ENCODE measurements at places on chromosomes 2 and 18.

DNA sequence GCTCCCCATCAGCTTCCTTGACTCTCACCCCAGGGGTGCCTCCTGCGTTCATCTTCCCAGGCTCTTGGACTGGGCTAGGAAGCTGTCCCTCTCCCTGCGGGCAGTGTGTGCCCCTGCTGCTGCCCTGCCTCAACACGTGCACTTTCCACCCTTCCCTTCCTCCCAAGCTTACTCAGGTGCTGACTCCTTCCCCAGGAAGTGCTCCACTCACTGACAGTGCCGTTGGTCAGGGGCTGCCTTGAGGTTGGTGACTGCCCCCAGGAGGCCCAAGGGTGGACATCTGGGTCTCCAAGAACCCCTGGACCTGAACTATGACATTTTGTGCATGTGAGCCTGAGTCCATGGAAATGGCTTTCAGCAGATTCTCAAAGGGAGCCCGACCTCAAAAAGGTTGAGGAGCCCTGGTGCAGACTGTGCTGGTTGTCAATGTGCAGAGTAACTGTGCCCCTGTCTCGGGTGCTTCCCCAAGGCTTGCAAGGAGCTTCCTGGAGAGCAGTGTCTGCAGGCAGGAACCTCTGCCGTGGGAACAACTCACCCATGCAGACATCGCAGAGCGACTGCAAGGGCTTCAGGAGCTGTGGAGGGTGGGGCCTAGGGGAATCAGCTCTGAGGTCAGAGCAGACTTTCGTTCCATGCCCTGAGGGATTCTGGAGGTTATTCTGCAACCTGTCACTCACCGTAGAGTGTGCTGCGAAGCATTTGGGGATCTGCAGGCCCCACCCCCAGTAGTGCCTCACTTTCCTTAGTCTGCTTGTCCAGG lies 116.5 kb upstream of the MCFD2 start:
- DNase-seq, result no peak

- no peak for DNase-seq
These were observed 207.9 kb upstream of the FIGN start for GRCh38 chr2:163943403-163944346.

GRCh38 chr2:72757177-72757775 lies 68.6 kb downstream of the EXOC6B start:
- no peak for DNase-seq

DNA sequence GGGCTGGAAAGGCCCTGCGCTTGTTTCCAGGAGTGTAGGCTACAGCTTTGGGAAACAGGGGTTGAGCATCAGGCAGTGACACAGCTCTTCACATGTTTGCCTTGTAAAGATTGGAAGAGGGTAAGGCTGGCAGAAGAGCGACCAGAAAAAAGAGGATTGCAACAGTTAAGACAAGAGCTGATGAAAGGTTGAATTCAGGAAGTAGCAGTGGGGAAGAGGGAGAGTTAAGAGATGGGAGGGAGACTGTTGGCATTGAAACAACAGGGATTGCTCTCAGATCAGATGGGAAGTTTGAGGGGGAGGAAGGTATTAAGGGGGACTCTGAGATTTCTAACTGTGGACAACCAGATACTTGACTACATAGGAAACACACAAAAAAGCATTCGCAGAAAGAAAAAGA lies 96.9 kb downstream of the CTAGE1 start:
- DNase-seq, result no peak

DNA sequence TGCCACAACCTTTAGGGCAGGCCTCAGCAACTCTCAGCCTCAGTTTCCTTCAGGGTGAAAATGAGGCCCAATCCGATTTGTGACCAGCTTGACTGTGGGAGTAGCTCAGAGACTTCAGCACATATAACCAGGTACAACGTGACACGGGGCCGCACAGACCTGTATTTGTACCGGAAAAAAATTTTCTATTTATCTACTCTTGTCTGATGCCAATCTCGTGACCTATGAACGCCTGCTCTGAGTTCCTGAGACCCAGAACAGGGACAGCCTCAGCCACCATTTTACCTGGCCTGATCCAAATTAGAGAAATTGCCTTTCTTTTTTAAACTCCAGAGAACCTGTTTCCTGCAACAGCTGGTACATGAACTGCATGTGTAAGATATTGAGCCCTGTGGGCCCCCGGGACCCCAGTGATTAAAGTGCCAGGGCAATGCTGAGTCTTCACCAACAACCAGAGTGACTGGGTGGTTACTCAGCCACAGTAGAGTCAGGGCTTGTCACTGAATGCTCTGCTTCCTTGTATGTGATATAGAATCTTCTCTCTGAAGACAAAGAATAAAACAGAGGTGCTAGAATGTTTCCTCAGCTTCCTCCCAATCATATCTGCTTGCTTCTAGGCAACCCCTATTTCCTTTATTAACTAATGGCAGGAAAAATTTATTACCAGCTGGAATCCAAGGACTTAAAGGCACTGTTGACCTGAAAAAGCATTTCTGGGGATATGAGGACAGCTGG lies 47.8 kb upstream of the FZD7 start:
- no peak for DNase-seq

DNA sequence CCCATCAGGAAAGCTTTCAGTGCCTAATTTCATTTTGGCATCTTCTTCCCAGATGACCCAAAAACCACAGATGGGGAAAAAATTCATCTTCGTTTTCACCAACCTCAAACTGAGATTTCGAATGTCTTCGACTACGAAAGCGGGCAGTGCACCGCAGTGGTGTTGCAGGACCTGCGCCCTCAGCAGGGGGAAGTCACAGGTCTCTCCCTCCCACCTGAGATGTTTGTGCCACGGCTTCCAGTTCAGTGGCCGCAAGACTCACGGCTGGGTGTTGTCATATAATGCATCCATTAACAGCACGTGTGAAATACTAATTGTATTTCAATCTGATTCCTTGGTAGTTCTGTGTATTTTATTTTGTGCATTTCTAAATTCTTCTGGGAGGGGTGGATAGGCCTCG lies 66.2 kb upstream of the SALL3 start:
- no peak for DNase-seq

- DNase-seq, result no peak
These were observed 95.4 kb upstream of the OTOS start for GRCh38 chr2:240235811-240236210.

- no peak for DNase-seq
These were observed 55.3 kb upstream of the SULT1C3 start for GRCh38 chr2:108184419-108184818.

DNA sequence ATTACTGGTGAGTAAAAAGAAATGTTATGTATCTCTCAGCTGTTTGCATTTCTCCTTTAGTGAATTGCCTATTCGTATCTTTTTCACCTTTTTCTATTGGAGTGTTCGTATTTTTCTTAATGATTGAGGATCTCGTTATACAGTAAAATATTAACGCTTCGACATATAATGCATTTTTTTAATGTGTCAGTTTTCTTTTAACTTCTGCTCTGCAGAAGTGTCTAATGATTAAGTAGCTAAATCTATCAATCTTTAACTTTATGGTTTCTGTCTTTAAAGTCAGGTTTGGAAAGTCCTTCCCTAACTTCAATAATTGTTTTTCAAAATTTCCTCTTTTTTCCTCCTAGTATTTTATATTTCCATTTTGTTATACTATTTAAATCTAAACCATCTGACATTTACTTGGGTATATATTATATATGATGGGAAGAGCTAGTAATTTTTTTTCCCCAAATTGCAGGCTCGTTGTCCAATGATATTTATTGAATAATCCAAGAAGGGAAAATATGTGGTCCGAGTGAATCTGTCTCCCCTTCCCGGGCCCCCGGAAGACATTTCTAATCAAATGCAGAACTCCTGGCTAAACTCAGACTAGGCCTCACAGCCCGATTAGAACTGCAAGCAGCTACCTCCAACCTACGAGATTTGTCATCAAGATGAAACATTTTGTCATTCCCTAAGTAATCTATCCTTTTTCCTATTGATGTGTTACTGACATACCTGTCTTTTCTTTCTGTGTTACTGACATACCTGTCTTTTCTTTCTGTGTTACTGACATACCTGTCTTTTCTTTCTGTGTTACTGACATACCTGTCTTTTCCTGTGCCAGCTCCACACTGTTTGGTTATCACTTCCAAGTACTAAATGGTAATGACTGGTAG lies 17.2 kb downstream of the PCBP1 start:
- no peak for DNase-seq

All from kidney epithelial cell (primary cell).